ENCODE measurements at places on chromosomes 13 and 19. TPM values are rescaled to one million over a fixed set of nuclear protein-coding genes. Genes with fewer than 3 reads are reported as not detected.

The ZNF85 gene
- 5.2 TPM for total RNA-seq

The CBY2 gene
- total RNA-seq, result not detected

The PSG1 gene
- not detected for total RNA-seq

The RFPL4AL1 gene
- total RNA-seq, result not detected

The ZNF285 gene
- 1.6 TPM for total RNA-seq

The ETV2 gene
- not detected for total RNA-seq

The FAM83E gene
- not detected for total RNA-seq

The RNF17 gene
- total RNA-seq, result 0.32 TPM

The SIGLEC14 gene
- total RNA-seq, result not detected

The ZNF540 gene
- 0.16 TPM for total RNA-seq
